ENCODE measurements at places on chromosomes 7 and 10.
A peak's percentile ranks its signal among the peaks of the same experiment; 100 is the strongest.

DNA sequence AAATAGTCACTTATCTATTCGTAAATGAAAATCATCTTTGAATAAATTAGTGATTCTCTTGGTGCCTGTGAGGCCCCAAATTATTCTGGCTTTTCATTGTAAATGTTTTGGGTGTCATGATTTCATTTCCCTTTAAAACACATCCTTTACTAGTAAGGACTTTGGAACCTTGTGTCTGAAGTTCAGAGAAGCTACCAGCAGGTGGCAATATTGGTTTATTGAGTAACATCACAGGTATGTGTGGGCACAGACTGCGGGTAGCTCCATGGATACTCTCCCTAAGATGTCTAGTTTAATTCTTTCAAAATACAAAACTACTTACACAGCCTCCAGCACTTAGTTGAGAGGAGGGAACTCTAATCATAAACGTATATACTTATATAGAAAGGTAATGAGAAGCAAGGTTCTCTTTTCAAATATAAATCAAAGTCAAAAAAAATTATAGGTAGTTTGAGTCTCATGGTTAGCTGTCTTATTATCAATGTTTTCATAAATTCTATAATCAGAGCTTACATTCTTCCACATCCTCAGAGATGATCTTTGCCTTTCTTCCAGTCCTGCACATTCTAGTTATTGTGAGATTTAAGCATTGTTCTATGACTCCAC, 449.6 kb downstream of the GRM8 start:
- DNase-seq: peak; percentile 16

GRCh38 chr10:59622320-59623132, 87.1 kb downstream of the SLC16A9 start:
- peak; percentile 16 for DNase-seq

DNA sequence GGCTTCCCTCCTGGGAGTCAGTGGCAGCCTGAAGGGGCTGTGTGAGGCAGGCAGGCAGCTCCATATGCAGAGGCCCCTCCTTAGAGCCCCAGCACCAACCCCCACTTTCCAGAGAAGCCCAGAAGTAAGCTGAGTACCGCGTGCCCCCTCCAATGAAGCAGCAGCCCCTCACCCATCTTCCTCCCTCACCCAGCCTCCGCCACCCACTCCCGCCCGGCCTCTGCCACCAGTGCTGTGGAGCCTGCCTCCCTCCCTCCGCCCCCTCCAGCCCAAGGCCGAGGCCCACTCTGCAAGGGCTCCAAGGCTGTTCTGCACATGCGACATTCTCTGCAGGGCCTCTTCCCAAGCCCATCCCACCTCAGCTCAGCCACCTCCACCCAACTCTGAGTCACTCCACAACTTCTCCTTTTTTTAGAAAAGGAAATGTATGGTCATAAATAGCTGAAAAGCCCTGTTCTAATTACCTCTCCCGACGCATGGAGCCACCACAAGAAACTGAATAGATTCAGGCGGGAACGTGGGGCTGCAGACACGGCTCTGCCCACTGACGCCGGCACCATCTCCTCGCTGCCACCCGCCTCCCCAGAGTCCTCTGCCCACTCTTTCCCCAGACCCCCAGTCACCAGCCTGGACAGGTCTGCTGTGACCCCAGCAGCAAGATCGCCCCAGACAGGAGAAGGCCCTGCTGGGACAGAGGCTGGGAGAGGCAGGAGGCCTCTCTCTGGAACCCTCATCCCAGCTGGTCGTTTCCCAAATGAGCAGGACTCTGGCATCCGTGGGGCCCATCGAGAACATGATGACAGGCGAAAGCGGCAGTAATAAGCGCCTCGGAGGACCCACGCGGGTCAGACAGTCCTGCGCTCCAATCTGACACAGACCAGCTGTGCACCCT, 213.9 kb downstream of the MAD1L1 start:
- DNase-seq: no peak

GRCh38 chr10:89203237-89203636, 3.9 kb downstream of the CH25H start:
- DNase-seq: no peak

GRCh38 chr10:131129544-131129943, 182.0 kb downstream of the TCERG1L start:
- DNase-seq: no peak

- DNase-seq: no peak
Measured at GRCh38 chr10:69614130-69614529, 15.9 kb upstream of the FAM241B start.

GRCh38 chr7:142383841-142384492, 126.1 kb upstream of the PRSS58 start:
- no peak for DNase-seq

- DNase-seq: no peak
Measured at GRCh38 chr7:22109761-22110160, 164.1 kb upstream of the CDCA7L start.

- no peak for DNase-seq
Measured at GRCh38 chr7:128084896-128085608, 53.8 kb upstream of the LRRC4 start.

Measured in epithelial cell of prostate (primary cell).